Vagina (tissue), 2 donors: ENCODE measurements at places on chromosomes 11 and 22. TPM values are rescaled to one million over a fixed set of nuclear protein-coding genes. Genes with fewer than 3 reads are reported as not detected.

- peak overlapping the region; percentile 85 for H3K27ac ChIP-seq
- no peaks in the 10 kb centered on the region for H3K27me3 ChIP-seq
- H3K4me3 ChIP-seq: peak overlapping the region; percentile 93
- no peak for DNase-seq
Measured at GRCh38 chr11:70204466-70204799, 1.3 kb downstream of the FADD start.

DNA sequence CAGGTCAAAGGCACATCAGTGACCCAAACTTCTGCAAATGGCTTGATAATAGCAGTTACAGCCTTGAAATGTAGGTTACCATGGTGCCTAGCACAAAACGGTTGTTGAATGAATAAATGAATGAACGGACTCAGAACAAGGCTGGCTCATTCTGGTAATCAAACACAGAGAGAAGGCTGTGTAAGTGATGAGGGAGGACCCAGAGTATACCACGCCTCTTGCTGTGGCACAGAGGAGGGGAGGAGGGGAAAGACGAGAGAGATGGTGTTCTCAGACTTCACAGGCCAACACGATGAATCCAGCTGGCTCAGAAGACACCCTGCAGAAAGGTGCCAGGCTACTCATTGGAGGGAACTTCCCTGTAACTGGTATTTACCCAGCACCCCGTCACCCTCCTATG, 38.3 kb downstream of the PC start:
- no peaks in the 10 kb centered on the region for H3K27me3 ChIP-seq
- DNase-seq: no peak
- no peaks in the 10 kb centered on the region for H3K36me3 ChIP-seq

GRCh38 chr11:114915871-114916805, 237.8 kb downstream of the NXPE2 start:
- H3K36me3 ChIP-seq: no peaks in the 10 kb centered on the region
- DNase-seq: no peak
- no peaks in the 10 kb centered on the region for H3K27me3 ChIP-seq
- H3K4me1 ChIP-seq: no peaks in the 10 kb centered on the region
- no peak overlapping the region for H3K4me3 ChIP-seq

DNA sequence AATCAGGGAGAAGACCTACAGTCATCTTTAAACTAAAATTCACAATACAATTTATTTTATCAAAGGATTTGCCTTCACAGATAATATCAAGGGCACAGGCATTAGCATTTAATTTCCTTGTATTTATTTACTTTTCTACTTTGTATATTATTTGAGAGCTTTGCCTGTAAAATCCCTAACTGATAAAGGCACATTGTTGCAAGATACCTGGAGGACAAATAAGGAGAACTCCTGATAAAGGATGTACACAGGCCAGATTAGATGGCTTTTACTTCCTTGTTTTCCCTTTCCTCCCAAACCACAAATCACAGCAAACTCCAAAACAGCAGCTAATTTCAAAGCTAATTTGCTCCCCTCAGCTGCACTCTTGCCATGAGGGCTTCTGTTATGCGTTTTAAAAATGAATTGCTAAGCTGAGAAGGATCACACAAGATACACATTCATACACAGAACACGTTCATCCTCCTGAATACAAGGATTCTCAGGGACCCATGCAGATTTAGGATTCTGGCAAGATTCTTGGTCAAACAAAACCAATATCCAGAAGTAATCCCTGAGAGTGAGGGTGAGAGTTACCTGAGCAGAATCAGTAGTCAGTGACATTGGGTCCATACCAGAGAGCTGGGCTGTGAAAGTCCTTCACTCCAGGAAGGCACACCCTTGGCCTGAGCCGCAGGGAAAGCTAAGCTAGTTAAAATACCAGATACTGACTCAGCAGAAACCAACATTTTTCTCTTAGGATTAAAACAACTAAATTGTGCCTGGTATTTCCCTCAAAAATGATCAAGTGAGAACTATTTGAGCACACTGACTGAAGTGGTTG, 100.3 kb upstream of the CLPB start:
- no peaks in the 10 kb centered on the region for H3K4me1 ChIP-seq
- H3K36me3 ChIP-seq: no peaks in the 10 kb centered on the region
- H3K4me3 ChIP-seq: no peak overlapping the region
- no peaks in the 10 kb centered on the region for H3K27me3 ChIP-seq
- no peak overlapping the region for H3K27ac ChIP-seq
- DNase-seq: no peak

- H3K27me3 ChIP-seq: no peaks in the 10 kb centered on the region
- H3K4me3 ChIP-seq: no peak overlapping the region
- DNase-seq: no peak
- H3K4me1 ChIP-seq: peaks cover 3% of the 10 kb centered on the region
- no peaks in the 10 kb centered on the region for H3K36me3 ChIP-seq
Measured at GRCh38 chr22:20273758-20274181, 5.7 kb upstream of the RTN4R start.

- H3K27ac ChIP-seq: no peak overlapping the region
- no peak overlapping the region for H3K4me3 ChIP-seq
- H3K36me3 ChIP-seq: no peaks in the 10 kb centered on the region
Measured at GRCh38 chr11:111359223-111360149, 19.6 kb downstream of the POU2AF1 start.

- H3K27ac ChIP-seq: peak overlapping the region; percentile 91
- no peak for DNase-seq
- H3K4me1 ChIP-seq: peaks cover 84% of the 10 kb centered on the region
- H3K27me3 ChIP-seq: no peaks in the 10 kb centered on the region
Measured at GRCh38 chr11:8719721-8720120, 37.1 kb downstream of the RPL27A start.

DNA sequence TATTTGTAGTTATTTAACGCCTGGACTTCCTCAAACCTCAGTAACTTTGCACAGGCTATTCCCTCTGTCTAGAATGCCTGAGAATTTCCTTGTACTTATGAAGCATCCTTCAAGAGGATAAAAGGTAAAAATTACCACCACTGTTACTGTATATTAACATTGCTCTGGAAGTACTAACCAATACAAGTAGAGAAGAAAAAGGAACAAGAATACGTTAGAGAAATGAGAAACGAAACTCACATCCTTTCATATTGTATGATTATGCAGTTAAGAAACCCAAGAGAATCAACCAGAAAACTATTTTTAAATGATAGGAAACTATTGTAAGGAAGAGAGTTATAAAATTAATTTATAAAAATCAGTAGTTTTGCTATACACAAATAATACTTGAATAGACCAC, 48.2 kb upstream of the OR5P2 start:
- no peaks in the 10 kb centered on the region for H3K36me3 ChIP-seq
- no peak overlapping the region for H3K27ac ChIP-seq
- DNase-seq: no peak
- H3K4me3 ChIP-seq: no peak overlapping the region
- H3K4me1 ChIP-seq: no peaks in the 10 kb centered on the region

DNA sequence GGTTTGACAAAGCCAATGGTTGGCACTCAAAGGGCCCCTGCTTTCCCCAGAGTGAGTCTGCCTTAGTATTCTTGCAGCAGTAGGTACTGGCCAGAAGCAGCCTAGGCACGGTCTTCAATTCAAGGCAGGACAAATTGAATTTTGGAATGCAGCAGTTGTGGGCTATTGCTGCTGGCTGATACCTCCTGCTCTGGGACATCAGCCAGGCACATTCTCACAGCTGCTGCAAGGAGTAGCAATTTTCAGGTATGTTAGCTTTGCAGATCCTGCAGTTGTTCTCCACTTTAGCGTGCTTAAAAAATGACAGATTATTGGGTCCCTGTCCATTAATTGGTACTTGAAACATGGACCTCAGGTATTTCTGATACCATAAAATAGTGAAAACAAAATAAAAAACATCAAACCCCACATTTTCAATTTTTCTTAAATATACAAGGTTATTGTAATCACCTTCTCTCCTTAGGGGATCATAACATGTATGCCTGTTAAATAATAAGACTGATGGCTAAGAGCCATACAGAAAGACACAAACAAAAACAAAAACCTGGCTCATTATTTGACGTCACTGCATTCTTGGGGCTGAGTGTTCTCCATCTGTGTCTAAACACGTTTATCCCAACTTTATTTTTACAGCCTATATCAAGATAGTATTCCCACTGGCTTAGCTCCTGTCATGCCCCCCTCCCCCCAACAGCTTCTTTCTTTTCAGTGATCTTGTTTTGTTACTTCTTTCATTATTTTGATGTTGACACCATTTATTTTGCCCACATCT, 85.1 kb upstream of the CARD18 start:
- H3K27me3 ChIP-seq: no peaks in the 10 kb centered on the region
- H3K4me3 ChIP-seq: no peak overlapping the region
- H3K36me3 ChIP-seq: no peaks in the 10 kb centered on the region
- H3K27ac ChIP-seq: no peak overlapping the region
- no peaks in the 10 kb centered on the region for H3K4me1 ChIP-seq

- no peak overlapping the region for H3K4me3 ChIP-seq
- H3K4me1 ChIP-seq: peaks cover 76% of the 10 kb centered on the region
- peak overlapping the region; percentile 54 for H3K27ac ChIP-seq
- H3K36me3 ChIP-seq: peaks cover 6% of the 10 kb centered on the region
- H3K27me3 ChIP-seq: no peaks in the 10 kb centered on the region
Measured at GRCh38 chr22:42716649-42717127, 4.0 kb downstream of the A4GALT start.

- peak; percentile 40 for DNase-seq
- no peaks in the 10 kb centered on the region for H3K27me3 ChIP-seq
- no peaks in the 10 kb centered on the region for H3K4me1 ChIP-seq
- no peak overlapping the region for H3K4me3 ChIP-seq
- H3K27ac ChIP-seq: no peak overlapping the region
Measured at GRCh38 chr11:133661846-133662245, 129.5 kb upstream of the OPCML start.

DNA sequence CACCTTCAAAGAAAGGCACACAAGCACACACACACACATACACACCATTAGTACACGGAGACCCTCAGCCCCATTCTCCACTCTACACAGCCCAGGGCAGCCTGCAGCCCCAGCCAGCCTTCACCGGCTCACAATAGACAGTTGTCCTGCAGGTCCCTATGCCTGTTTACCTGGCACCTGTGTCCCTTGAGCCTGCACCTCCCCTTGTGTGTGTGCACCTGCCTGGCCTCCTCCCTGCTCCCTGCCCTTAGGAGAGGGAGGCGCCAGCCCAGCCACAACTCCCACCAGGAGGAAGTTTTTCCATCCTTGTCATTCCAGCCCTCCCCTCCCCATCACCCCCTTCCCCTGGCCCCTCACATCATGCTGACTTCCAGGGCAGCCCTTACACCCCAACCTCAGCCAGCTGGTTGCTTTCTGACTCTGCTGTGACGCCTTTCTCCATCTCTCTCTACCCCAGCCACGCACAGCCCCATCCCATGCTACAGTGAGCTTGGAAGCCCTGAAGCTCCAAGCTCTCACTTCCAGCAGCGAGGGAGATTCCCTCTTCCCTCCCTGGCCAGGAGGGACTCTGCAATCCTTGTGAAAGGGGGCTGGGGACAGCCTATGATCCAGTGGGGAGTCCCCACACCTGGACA, 4.4 kb downstream of the AHNAK start:
- peak overlapping the region; percentile 100 for H3K27ac ChIP-seq
- no peak for DNase-seq
- H3K4me3 ChIP-seq: peak overlapping the region; percentile 100
- no peaks in the 10 kb centered on the region for H3K27me3 ChIP-seq
- H3K36me3 ChIP-seq: no peaks in the 10 kb centered on the region

Gene F2
- total RNA-seq: not detected

Gene GDPD4
- not detected for total RNA-seq

Gene IFITM2
- total RNA-seq: 780 TPM

Gene OR8U1
- total RNA-seq: not detected

Gene MS4A15
- not detected for total RNA-seq
